ENCODE measurements at places on chromosomes 11 and 22.

GRCh38 chr11:113111156-113111555 is 149.9 kb downstream of the NCAM1 start:
- no peak for DNase-seq

GRCh38 chr11:34916843-34917770 is 689 bp downstream of the PDHX start:
- DNase-seq, result no peak

DNA sequence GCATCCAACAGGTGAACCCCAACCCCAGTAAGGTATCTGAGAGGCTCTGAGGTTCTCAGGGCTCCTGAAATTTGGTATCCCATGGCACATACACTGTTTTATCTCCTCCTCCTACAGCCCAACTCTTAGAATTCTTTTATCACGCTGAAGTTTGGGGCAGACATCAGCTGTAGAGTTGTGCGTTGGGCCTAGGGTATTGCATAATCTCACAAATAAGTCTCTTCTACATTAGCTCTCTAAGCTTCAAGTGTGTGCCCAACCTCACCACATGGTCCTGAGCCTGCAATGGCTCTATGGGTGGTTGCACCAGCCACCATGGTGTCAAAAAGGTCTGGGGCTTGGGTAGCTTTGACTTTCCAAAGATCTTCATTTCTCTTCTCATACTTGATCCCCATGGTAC is 603.0 kb downstream of the BUD13 start:
- no peak for DNase-seq

GRCh38 chr22:30426388-30427353 is 1.1 kb downstream of the MTFP1 start:
- peak; percentile 86 for DNase-seq

DNA sequence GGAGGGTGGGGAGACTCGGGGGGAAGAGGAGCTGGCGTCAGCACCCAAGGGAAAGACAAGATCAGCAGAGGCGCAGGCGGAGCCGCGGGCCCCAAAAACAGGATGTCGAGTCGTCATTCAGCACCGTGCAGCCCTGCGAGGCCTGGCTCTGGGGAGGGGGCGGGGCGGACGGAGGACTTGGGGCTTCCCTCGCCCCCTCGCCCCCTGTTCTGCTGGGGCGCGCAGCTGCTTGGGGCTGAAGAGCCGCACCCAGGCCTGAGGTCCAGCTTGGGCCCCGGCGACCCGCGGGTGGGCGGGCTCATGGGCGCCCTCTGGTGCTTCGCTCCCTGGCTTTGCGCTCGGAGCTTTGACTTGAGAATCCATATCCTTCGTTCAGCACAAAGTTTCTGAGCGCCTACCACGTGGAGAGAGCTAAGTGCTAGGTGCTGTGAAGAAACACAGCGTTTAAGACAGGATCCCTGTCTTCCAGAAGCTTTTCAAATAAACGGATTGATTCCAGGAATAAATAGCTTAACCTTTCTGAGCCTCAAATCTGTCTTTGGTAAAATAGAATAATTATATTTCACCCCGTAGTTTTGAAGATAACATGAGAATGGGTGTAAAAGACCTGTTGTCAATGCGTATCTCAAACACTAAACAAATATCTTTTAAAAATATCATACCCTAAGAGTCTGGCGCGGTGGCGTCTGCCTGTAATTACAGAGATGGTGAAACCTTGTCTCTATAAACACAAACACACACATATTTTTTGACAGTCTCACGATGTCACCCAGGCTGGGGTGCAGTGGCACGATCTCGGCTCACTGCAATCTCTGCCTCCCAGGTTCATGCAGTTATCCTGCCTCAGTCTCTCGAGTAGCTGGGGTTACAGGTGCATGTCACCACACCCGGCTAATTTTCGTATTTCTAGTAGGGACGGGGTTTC is 929 bp upstream of the RHOG start:
- DNase-seq, result peak; percentile 81

GRCh38 chr11:59773083-59773440 is 17.9 kb downstream of the STX3 start:
- no peak for DNase-seq

GRCh38 chr11:129637983-129638776 is 177.5 kb upstream of the TMEM45B start:
- no peak for DNase-seq

DNA sequence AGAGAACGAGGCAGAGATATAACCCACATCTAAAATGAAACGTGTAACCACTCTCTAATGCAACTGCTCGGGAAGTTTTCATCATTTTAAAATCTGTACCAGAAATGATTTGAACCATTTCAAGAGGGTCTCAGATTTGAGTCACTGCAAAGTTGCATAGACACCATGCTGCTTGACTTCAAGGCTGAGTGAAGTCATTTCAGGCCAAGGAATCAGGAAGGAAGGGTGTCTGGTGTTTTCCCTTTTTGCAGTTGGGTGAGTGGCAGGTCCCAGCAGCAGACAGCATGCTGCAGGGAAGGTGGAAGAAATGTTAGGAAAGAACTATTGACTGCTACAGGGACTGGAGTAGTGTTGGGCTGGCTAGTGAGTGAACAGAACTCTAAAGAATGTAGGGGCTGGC is 16.5 kb downstream of the TANGO2 start:
- DNase-seq, result no peak

GRCh38 chr11:123671534-123671933 is 17.1 kb upstream of the SCN3B start:
- no peak for DNase-seq

DNA sequence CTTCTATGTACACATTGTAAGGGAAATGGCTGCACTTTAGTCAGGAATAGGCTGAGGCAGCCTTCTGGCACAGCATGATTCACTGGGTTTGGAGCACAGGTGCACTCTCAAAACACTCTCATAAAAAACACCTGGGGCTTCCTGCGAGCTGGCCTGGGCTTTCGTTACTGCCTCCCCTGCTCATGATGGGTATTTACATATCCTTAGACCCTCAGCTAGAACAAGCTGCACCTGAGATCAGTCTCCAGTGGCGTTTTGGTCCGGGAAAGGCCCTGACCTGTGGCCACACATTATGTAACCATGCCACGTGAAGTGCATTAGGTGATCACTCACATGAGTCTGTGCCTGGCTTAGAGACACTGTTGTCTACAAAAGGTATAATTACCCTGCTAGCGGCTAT is 321.7 kb downstream of the TMEM135 start:
- DNase-seq, result no peak

DNA sequence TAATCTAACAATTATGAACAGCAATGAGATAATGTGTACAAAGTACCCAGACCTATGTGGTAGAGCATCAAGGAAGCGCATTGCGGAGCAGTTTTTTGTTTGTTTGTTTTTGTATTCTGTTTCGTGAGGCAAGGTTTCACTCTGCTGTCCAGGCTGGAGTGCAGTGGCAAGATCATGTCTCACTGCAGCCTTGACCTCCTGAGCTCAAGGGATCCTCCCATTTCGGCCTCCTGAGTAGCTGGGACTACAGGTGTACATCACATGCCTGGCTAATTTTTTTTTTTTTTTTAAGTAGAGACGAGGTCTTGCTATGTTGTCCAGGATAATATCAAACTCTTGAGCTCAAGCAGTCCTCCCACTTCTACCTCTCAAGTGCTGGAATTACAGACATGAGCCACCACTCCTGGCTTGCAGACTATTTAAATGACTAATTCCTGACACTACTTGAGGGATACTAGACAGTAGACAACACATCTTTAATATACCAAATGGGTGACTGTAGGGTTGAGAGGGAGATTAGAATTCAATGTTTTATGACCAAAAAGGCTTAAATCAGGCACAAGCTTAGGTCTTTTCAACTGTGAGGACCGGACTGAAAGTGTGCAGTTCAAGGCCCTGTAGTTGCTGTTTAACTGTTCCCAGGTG is 12.7 kb downstream of the OR51B4 start:
- no peak for DNase-seq

GRCh38 chr11:93024369-93024768 is 54.9 kb downstream of the MTNR1B start:
- DNase-seq, result no peak

DNA sequence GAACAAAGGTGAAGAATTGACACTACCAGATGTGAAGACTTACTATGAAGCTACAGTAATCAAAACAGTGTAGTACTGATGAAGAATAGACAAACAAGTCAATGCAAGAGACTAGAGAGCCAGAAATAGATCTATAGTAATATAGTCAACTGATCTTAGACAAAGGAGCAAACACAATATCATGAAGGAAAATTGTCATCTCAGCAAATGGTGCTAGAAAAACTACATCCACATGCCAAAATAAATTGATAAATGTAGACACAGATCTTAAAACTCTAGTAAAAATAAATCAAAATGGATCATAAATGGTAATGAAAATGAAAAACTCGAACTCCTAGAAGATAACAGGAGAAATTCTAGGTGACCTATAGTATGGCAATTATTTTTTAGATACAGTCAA is 609.5 kb downstream of the NELL1 start:
- DNase-seq, result no peak

- DNase-seq, result no peak
Measured at GRCh38 chr11:129458756-129459535, 83.3 kb downstream of the BARX2 start.

- peak; percentile 79 for DNase-seq
Measured at GRCh38 chr11:64745189-64745520, 1.2 kb upstream of the RASGRP2 start.

- no peak for DNase-seq
Measured at GRCh38 chr22:46040471-46041465, 63.8 kb upstream of the WNT7B start.

DNA sequence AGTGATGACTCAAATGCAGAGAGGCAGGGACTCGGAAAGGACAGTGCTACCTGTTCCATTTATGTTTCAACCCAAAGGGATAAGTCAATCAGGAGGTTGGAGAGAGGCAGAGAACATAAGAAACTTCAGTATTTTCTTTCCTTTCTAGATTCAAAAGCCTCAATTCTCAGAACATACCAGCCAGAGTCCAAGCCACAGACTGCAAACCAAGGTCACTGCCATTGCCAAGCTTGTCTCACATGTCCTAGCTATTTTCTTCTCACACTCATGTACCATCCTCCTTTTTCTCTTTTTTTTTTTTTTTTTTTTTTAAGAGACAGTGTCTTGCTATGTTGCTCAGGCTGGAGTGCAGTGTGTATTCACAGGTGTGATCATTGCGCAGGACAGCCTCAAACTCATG is 111.7 kb upstream of the AKIP1 start:
- no peak for DNase-seq

DNA sequence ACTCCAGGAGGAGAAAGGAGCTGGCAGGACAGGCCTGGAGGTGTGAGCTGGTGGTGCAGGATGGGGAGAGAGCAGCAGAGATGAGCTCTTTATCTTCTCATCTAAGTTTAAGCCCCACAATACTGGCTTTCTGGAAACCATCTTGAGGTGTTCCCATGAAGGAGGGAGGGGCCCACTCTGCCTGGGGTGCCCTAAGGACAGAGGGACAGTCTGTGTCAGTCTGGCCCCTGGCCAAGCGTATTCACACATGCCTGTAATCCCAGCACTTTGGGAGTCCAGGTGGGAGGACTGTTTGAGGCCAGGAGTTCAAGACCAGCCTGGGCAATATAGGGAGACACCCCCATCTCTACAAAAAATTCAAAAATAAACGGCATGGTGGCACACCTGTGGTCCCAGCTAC is 8.9 kb downstream of the SERHL2 start:
- no peak for DNase-seq

GRCh38 chr11:102763440-102763839 is 17.0 kb downstream of the MMP10 start:
- DNase-seq, result no peak

DNA sequence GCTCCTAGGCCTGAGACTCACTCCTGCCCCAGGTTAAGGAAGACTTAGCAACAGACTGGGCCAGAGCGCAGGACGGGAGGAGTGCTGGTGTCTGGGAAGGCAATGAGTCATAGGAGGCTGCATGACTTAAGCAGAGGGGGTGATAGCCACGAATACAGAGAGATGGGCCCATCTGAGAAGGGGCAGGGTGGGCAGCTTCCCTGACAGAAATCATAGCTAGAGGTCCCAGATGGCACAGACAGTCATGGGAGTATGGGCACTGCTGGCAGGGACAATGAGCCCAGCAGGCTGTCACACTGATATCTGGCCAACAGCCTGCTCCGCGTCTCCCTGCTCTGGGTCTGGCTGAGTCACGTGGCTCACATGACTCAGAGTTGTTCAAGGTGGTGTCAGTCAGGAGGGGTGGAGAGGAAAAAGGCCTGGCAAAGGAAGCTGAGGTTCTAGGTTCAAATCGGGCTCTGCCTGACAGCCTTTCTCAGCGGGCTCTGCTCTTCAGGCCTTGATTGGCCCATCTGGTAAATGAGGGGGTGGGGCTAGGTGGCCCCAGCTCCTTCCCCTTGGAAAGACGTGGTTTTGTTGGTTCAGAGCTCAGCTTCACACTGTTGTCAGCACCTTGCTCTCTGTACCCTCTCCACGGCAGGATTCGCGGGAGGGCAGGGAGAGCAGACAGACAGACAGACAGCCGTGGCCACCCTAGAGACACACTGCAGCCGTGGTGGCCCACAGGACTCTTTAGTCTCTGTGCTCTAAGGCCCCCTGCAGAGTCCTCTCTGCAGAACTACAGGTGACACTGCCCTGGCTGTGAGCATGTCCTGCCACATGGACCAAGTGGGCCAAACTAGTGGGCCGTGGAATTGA is 47.8 kb downstream of the DBX1 start:
- no peak for DNase-seq

- peak; percentile 79 for DNase-seq
Measured at GRCh38 chr11:65382033-65382803, at the start of gene SLC25A45. Gene SLC25A45 (minus strand): TSS chr11:65382646. CDS start chr11:65381951, 695 bp downstream.

DNA sequence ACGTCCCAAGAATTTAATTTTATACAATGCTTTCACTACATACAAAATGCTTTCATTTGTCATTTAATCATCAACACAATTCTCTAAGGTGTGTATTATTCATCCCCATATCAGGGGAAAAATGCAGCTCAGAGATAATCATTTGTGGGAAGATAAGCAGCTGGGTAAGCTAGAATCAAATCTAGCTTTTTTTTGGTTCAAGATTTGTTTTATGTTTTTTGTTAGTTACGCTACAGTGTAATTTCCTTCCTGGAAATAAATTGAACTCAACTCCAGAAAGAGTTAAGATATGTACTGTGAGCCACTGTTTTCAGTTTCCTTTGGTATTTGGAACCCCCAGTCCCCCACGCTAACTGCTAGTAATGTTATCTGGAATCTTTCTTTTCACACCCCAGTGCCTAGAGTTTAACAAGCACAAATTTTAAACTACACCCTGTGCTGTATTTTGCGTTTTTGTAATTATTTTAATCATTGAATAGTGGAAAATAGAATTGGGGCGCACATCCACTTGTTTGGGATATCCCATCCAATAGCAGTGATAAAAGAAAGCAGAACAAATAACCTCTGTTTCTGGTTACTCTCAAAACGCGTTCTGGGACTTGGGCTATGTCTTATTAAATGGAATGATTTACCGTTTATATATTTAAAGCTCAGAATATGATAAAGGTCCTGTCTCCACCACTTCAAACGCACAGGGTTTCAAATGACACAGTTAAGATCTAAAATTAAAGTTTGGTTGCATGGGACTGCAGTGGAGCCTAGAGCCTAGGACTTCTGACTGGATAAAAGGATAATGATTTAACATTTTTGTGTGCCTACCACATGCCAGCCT is 2.1 kb upstream of the HSPA8 start:
- no peak for DNase-seq

DNA sequence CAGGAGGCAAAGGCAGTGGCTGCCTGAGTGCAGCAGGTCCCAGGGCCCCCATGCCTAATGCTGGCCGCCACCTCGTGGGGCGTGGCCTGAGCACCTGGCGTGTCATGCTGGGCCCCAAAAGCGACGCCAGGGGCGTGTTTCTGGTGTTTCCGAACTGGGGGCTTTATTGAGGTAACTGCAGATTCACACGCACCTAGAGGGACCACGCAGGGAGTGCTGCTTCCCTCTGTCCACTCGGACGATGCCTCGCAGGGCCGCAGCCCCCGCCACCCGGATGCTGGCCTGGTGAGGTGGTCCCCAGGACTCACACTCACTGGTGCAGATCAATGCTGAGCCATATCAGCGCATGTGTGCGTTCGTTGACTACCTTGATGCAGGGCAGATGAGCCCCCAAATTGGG is 736.2 kb downstream of the BRD1 start:
- no peak for DNase-seq

All from Jurkat, Clone E6-1 (cell line).